B cell (primary cell): ENCODE measurements at places on chromosomes 11 and 22. TPM values are rescaled to one million over a fixed set of nuclear protein-coding genes. Genes with fewer than 3 reads are reported as not detected.
A peak's percentile ranks its signal among the peaks of the same experiment; 100 is the strongest.

The EXPH5 gene
- total RNA-seq = 0.37 and 0.66 TPM in 2 replicates

The GPHA2 gene
- total RNA-seq = 0.39 TPM in 1 of 2 replicates, not detected in the other

The OR52N4 gene
- total RNA-seq = 2.1 TPM in 2 replicates

The XPNPEP3 gene
- total RNA-seq = 18.9 and 24.2 TPM in 2 replicates

DNA sequence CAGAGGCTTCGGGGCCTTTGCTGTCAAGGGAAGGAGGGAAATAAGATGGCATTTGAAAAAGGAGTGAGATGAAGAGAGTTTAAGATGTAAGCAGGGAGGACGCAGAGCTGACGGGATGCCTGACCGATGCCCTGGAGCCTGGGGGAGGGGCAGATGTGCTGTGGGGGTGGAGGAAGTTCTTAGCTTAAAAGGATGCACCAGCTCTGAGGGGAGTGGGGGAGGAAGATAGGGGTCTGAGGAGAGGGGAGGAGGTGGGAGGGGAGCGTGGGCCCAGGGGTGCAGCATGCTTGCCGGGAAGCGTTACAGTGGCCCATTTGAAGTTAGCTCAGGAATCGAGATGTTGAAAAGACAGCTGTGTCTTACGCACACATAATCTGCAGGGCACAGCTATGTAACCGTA is 56.3 kb downstream of the RPS6KA4 start:
- H3K36me3 ChIP-seq = no peaks in the 10 kb centered on the region
- no peak overlapping the region for H3K4me3 ChIP-seq
- H3K4me1 ChIP-seq = no peaks in the 10 kb centered on the region
- H3K27me3 ChIP-seq = no peaks in the 10 kb centered on the region
- no peak for DNase-seq

DNA sequence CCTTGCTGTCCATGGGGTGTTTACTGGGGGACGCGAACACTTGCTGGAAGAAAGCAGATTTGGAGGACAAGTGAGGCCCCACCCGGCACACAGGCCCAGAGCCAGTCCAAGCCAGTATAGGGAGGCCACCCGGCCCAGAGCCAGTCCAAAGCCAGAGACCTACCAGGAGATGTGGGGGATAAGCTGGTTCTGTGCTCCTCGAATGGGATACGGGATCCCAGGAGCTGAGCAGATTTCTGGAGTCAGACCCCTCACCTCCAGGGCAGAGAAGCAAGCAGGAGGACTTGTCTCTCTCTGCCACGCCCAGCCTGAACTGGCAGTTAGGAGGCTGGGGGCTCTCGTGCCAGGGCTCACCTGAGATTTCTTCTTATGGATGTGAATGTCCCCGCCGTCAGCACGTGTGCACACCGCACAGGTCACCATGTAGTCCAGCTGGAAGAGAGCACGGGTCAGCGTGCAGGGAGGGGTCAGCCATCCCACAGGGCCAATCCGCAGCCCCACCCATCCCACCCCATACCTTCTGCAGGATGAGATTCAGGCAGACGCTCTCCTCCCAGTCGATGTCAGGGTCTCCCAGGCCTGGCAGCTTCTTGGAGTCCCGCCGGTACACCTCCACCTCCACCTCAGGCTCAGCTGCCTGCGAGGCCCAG is 35.3 kb downstream of the KIAA0930 start:
- no peaks in the 10 kb centered on the region for H3K27me3 ChIP-seq
- DNase-seq = no peak
- no peaks in the 10 kb centered on the region for H3K36me3 ChIP-seq
- H3K4me3 ChIP-seq = no peak overlapping the region

DNA sequence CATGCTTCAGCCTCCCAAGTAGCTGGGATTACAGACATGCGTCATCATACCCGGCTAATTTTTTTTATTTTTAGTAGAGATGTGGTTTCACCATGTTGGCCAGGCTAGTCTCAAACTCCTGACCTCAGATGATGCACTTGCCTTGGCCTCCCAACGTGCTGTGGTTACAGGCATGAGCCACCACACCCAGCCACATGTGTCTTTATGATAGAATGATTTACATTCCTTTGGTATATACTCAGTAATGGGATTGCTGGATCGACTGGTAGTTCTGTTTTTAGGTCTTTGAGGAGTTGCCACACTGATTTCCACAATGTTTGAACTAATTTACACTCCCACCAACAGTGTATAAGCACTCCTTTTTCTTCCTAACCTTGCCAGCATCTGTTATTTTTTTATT is 276.2 kb downstream of the METTL15 start:
- H3K36me3 ChIP-seq = no peaks in the 10 kb centered on the region
- H3K27me3 ChIP-seq = no peaks in the 10 kb centered on the region
- no peaks in the 10 kb centered on the region for H3K4me1 ChIP-seq
- H3K27ac ChIP-seq = no peak overlapping the region

DNA sequence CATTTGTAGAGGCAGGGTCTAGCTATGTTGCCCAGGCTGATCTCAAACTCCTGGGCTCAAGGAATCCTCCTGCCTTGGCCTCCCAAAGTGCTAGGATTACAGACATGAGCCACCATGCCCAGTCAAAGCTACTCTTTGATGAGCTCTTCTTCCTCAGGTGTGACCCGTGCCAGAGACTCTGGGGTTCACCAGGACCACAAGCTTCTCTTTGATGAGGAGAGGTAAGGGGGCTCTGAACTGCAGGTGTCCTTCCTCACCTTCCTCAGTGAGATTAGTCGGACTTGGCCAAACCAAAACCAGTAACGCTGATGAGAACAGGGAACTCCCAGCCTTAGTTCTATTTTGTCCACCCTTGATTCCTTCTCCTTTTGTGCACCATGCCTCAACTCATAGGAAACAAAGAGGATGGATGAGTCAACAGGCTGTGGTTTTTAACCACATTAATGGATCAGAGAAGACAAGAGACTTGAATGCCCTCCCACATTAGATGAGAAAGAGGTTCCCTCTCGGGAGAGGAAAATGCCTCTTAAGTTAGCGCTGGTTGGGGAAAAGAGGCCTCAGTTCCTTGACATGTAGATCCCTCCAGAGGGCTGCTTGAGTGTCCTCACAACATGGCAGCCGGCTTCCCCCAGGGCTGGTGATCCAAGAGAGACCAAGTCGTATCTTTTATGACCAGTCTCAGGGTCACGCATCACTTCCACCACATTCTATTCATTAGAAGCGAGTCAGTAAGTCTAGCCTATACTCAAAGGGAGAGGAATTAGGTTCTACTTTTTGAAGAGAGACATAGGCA is 25.7 kb upstream of the CTR9 start:
- H3K27me3 ChIP-seq = no peaks in the 10 kb centered on the region
- H3K36me3 ChIP-seq = no peaks in the 10 kb centered on the region
- no peak for DNase-seq

- peaks cover 4% of the 10 kb centered on the region for H3K36me3 ChIP-seq
- H3K27me3 ChIP-seq = no peaks in the 10 kb centered on the region
- H3K4me3 ChIP-seq = no peak overlapping the region
- no peak for DNase-seq
- no peaks in the 10 kb centered on the region for H3K4me1 ChIP-seq
- H3K27ac ChIP-seq = no peak overlapping the region
Measured at GRCh38 chr11:121032546-121032945, 8.6 kb downstream of the TBCEL start.

- peaks cover 9% of the 10 kb centered on the region for H3K36me3 ChIP-seq
- H3K27me3 ChIP-seq = no peaks in the 10 kb centered on the region
- peaks cover 24% of the 10 kb centered on the region for H3K4me1 ChIP-seq
- H3K27ac ChIP-seq = peak overlapping the region; percentile 92
Measured at GRCh38 chr11:10807493-10808234, 1.1 kb downstream of the EIF4G2 start.

DNA sequence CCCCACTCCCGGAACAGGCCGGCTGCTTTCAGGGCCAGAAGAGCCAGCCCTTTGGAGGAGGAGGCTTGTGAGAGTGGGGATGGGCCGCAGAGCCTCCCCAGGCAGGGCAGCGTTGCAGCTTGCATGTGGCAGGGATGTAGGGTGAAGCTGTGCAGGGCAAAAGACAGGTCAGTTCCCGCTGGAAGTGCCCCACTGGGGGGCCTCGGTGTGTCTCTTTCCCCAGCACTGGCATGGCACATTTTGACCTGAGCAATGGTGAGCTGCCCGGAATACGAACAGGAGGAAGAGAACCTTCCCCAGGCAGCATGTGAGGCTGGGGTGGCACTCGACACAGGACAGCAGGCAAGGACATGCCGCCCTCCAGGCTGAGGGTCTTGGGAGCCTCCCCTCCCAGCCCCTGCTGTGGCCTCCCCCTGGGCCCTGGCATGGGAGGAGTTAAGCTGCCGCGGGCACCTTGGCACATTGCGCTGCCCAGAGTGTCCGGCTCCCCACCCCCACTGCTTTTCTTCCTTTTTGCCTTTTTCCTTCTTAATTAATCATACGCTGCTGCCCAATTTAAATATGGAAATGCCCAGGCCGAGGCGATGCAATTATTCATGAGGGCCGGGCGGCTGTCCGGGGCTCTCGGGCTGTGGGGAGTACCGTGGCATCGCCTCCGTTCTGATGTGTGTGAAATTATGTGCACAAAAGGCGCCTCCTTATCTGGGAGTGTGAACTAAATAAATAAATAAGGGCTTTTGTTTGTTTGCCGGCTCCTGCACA is 76.0 kb upstream of the WNT7B start:
- H3K27ac ChIP-seq = peak overlapping the region; percentile 73
- peak; percentile 52 for DNase-seq
- no peaks in the 10 kb centered on the region for H3K36me3 ChIP-seq
- H3K4me1 ChIP-seq = peaks cover 68% of the 10 kb centered on the region

DNA sequence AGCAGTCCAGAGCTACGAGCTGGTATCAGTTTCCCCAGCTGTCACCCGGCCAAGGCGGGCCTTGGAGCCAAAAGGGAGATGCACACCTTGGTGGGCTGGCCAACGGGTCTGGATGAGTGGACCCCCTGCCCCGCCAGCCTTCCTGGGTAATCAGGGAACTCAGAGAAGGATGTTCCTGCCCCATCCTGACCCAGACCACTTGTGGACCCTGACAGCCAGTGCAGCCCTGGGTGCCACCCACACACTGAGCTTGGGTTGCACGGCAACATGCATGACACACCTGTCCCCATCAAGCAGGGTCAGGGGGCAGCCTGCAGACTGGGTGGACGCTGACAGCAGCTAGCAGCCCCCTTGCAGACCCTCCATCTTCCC is 8.6 kb downstream of the SLC25A1 start:
- peaks cover 44% of the 10 kb centered on the region for H3K27me3 ChIP-seq
- H3K36me3 ChIP-seq = no peaks in the 10 kb centered on the region
- peak; percentile 18 for DNase-seq
- H3K27ac ChIP-seq = no peak overlapping the region

DNA sequence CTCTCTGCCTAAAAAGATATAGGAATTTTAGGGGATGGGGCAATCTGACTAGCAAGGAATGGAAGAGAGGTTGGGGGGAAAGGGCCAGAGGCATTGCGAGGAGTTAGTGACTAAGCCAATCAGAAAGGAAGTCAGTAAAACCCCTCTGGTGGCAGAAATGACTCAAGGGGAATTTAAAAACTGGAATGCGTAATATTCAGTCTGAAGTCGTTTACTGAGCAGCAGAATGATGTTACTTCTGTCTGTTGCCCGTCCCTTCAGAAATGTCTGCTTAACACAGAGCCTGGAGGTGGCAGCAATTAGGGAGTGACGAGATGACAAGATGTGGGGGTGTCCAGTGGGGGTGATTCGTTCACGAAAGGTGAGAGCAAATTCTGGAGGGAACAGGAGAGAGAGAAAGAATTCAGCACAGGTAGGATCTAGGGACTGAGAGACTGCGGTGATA is 107.7 kb upstream of the CLMP start:
- DNase-seq = peak; percentile 14
- H3K4me3 ChIP-seq = no peak overlapping the region
- H3K27me3 ChIP-seq = no peaks in the 10 kb centered on the region
- H3K36me3 ChIP-seq = no peaks in the 10 kb centered on the region

DNA sequence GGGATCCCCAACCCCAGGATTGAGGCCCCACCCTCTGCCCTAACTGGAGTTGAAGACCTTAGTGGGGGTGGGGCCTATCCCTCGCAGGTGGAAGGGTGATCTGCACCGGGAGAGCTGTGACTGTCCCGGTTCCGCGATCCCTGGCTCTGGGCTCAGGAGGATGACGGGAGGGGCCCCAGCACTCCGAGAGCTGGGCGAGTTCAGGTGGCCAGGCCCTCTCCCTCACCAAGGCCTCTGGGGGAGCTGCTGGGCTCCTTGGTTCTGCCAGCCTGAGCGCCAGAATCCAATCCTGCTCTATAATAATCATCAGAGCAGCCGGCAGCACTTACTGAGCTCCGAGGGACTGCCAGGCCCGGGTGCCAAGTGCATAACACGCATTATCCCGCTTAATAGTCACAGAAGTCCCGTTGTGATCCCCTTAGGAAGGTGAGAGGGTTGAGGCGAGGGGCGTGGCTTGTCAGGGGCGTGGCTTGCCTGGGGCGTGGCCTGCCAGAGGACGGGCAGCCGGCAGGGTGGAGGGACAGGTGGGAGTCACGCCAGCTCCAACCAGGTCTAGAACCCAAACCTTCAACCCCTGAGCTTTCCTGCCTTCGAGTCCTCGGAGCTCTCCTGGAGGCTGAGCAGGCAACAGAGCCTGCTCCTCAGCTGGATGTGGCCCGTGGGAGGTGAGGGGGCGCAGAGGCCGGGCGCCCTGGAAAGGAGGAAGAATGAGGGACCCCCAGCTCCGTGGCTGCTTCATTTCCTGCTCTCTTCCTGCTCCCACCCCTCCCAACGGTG is 7.3 kb upstream of the SYT7 start:
- peak overlapping the region; percentile 56 for H3K4me3 ChIP-seq
- H3K27me3 ChIP-seq = no peaks in the 10 kb centered on the region
- H3K36me3 ChIP-seq = no peaks in the 10 kb centered on the region
- DNase-seq = peak; percentile 73

- no peaks in the 10 kb centered on the region for H3K4me1 ChIP-seq
- no peak overlapping the region for H3K4me3 ChIP-seq
- no peak overlapping the region for H3K27ac ChIP-seq
- H3K27me3 ChIP-seq = no peaks in the 10 kb centered on the region
- H3K36me3 ChIP-seq = no peaks in the 10 kb centered on the region
Measured at GRCh38 chr11:72569966-72570892, 104.0 kb downstream of the PDE2A start.

- H3K4me3 ChIP-seq = no peak overlapping the region
- peaks cover 47% of the 10 kb centered on the region for H3K4me1 ChIP-seq
- H3K36me3 ChIP-seq = no peaks in the 10 kb centered on the region
- no peak overlapping the region for H3K27ac ChIP-seq
Measured at GRCh38 chr11:95248666-95249467, 17.9 kb upstream of the SESN3 start.

DNA sequence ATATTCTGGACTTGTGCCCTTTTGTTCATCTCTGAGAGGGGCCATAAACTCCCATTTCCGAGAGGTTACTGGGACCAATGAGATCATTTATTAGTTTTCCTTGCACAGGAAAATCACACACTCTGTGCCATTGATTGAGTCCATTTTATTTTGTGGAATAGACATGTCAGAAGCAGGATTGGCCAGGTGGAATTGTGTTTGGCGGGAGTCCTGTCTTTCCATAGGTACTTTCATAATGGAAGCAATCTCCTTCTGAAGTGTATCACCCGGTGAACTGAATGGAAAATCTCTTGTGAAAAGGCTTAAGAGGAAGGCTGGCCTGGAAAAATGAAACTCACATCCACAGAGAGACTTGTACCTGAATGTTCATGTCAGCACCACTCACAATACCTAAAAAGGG is 63.0 kb upstream of the PARVG start:
- no peak overlapping the region for H3K4me3 ChIP-seq
- no peaks in the 10 kb centered on the region for H3K27me3 ChIP-seq
- H3K27ac ChIP-seq = no peak overlapping the region
- peaks cover 33% of the 10 kb centered on the region for H3K36me3 ChIP-seq
- H3K4me1 ChIP-seq = peaks cover 4% of the 10 kb centered on the region
